ENCODE measurements at places on chromosomes 11 and 22. TPM values are rescaled to one million over a fixed set of nuclear protein-coding genes. Genes with fewer than 3 reads are reported as not detected.

DNA sequence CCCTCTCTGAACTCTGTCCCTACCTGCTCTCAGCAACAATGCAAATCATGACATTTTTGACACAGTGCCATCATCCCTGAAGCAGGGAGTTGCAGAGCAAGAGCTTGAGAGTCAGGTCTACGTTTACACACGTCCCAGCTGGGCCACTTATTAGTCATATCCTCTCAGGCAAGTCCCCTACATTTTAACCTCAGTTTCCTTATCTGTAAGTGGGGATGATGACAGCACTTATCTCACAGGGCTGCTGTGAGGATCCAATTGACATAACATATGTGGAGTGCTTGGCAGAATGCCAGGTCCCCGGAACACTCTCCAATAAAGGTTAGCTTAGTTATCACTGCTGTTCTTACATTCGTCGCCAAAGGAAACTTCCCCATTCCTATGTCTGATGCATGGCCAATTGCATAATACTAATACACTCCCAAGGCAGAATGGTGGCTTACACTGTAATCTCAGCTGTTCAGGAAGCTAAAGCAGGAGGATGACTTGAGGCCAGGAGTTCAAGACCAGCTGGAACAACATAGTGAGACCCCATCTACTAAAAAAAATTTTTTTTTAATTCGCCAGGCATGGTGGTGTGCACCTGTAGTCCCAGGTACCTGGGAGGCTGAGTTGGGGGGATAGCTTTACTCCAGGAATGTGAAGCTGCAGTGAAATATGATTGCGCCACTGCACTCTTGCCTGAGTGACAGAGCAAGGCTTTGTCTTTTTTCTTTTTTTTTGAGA is 16.6 kb downstream of the ASCC2 start:
- H3K27me3 ChIP-seq: no peaks in the 10 kb centered on the region
- H3K36me3 ChIP-seq: peaks cover 23% of the 10 kb centered on the region
- no peak overlapping the region for H3K27ac ChIP-seq
- DNase-seq: no peak

DNA sequence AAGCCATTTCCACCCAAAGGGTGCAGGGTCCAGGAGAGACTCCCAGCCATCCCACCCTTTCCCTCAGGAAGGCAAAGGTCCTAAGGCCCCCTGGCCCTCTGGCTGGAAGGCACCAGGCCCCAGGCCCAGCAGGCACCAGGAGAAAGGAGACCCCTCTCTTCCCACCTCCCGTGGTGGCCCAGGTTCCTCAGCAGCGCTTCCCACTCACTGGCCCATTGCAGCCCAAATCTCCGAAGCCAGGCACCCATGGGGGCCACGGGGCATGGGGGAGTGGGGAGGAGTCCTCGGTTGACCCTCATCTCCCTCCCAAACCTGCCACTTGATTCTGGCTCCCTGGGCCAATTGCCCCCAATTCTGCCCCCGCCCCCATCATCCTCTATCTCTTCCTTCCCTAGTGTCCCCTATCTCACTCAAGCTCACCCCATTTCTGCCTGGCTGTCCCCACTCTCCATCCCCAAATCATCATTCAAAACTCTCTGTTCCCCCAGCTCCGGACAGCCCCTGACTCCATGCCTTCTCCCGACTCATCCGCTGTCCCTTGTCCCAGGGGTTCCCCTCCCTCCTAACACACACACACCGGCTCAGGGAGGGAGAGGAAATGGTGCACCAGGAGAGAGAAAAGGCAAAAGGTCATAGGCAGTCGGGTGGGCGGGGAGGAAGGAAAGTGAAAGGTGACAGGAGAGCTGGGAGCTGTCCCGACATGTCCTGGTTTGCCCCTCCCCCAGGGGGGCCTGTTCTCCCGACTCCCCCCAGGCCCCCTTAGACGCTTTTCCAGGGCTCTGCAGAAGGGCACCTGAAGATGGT is 1.2 kb downstream of the LIF start:
- no peaks in the 10 kb centered on the region for H3K27me3 ChIP-seq
- peak overlapping the region; percentile 64 for H3K4me3 ChIP-seq
- H3K36me3 ChIP-seq: no peaks in the 10 kb centered on the region
- H3K27ac ChIP-seq: no peak overlapping the region
- no peaks in the 10 kb centered on the region for H3K4me1 ChIP-seq
- no peak for DNase-seq

GRCh38 chr11:131666617-131667016 is 296.2 kb downstream of the NTM start:
- H3K27ac ChIP-seq: no peak overlapping the region
- peaks cover 5% of the 10 kb centered on the region for H3K27me3 ChIP-seq
- no peaks in the 10 kb centered on the region for H3K4me1 ChIP-seq
- H3K4me3 ChIP-seq: no peak overlapping the region
- DNase-seq: no peak

DNA sequence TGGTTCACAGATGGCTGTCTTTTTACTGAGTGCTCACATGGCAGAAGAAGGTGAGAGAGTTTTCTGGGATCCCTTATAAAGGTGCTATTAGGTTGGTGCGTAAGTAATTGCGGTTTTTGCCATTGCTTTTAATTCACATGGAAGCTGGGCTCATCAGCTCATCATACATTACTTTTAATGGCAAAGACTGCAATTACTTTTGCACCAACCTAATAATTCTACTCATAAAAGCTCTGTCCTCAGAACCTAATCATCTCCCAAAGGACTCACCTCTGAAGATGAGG is 23.0 kb downstream of the RCN1 start:
- H3K4me1 ChIP-seq: no peaks in the 10 kb centered on the region
- no peak for DNase-seq
- peaks cover 6% of the 10 kb centered on the region for H3K27me3 ChIP-seq
- H3K27ac ChIP-seq: no peak overlapping the region
- no peaks in the 10 kb centered on the region for H3K36me3 ChIP-seq
- H3K4me3 ChIP-seq: no peak overlapping the region

GRCh38 chr11:115705200-115705599 is 201.0 kb upstream of the CADM1 start:
- no peaks in the 10 kb centered on the region for H3K4me1 ChIP-seq
- no peaks in the 10 kb centered on the region for H3K36me3 ChIP-seq
- peaks cover 8% of the 10 kb centered on the region for H3K27me3 ChIP-seq
- no peak overlapping the region for H3K4me3 ChIP-seq
- H3K27ac ChIP-seq: no peak overlapping the region
- no peak for DNase-seq

GRCh38 chr22:34808618-34809017 is 257.3 kb upstream of the ISX start:
- no peaks in the 10 kb centered on the region for H3K27me3 ChIP-seq
- H3K4me3 ChIP-seq: no peak overlapping the region
- no peaks in the 10 kb centered on the region for H3K36me3 ChIP-seq
- no peak overlapping the region for H3K27ac ChIP-seq
- no peaks in the 10 kb centered on the region for H3K4me1 ChIP-seq

DNA sequence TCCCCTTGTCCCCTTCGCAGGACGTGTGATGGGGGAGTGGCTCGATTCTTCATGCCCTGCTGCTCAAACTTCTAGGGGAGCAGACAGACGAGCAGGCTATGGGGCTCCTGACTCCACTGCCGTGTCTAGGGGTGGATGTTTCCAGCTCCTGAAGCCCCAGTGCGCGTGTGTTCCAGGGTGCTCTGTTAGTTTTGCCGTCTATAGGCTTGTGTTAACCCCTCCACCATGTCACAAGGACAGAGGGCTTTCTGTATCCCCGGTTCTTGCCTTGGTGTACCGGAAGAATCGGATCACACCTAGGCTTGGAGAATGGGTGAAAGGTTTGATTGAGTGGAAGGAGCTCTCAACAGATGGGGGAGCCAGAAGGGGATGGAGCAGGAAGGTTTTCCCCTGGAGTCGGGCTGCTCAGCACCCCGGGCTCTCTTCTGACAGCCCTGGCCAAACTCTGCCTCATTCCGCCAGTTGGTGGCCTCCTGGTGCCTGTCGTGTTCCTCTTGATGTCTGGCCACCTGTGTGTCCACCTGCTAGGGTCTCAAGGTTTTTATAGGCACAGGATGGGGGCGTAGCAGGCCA is 810.7 kb downstream of the BRD1 start:
- H3K4me3 ChIP-seq: no peak overlapping the region
- H3K27me3 ChIP-seq: no peaks in the 10 kb centered on the region
- no peaks in the 10 kb centered on the region for H3K4me1 ChIP-seq
- no peak overlapping the region for H3K27ac ChIP-seq
- H3K36me3 ChIP-seq: no peaks in the 10 kb centered on the region

GRCh38 chr22:47929073-47929472 is 1166.6 kb downstream of the TBC1D22A start:
- H3K27me3 ChIP-seq: peaks cover 27% of the 10 kb centered on the region
- H3K4me1 ChIP-seq: no peaks in the 10 kb centered on the region
- H3K4me3 ChIP-seq: no peak overlapping the region
- no peaks in the 10 kb centered on the region for H3K36me3 ChIP-seq

DNA sequence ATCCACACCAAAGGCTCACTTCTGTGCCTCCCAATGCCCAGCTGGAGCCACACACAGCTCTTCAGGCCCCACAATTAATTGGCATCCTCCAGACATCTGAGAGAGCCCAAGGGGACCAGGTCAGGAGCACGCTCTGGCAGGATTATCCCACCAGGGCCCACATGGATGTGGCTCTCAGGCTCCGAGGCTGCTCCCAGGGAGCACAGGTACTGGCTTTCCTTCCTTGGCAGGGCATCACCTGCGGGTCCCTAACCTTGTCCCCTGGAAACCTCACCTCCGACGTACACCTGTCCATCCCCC is 54.3 kb downstream of the CD6 start:
- no peaks in the 10 kb centered on the region for H3K27me3 ChIP-seq
- H3K36me3 ChIP-seq: no peaks in the 10 kb centered on the region
- DNase-seq: no peak
- peak overlapping the region; percentile 92 for H3K27ac ChIP-seq
- peak overlapping the region; percentile 29 for H3K4me3 ChIP-seq
- peaks cover 63% of the 10 kb centered on the region for H3K4me1 ChIP-seq

- no peaks in the 10 kb centered on the region for H3K27me3 ChIP-seq
- H3K4me1 ChIP-seq: peaks cover 49% of the 10 kb centered on the region
- no peak overlapping the region for H3K4me3 ChIP-seq
- peaks cover 26% of the 10 kb centered on the region for H3K36me3 ChIP-seq
- DNase-seq: no peak
- no peak overlapping the region for H3K27ac ChIP-seq
Measured at GRCh38 chr22:20864186-20864908, 5.5 kb downstream of the SNAP29 start.

- no peak for DNase-seq
- no peak overlapping the region for H3K4me3 ChIP-seq
Measured at GRCh38 chr11:113465786-113466185, 9.4 kb downstream of the DRD2 start.

- DNase-seq: no peak
- no peaks in the 10 kb centered on the region for H3K36me3 ChIP-seq
- peaks cover 24% of the 10 kb centered on the region for H3K27me3 ChIP-seq
- H3K4me1 ChIP-seq: no peaks in the 10 kb centered on the region
- H3K4me3 ChIP-seq: no peak overlapping the region
Measured at GRCh38 chr11:11978792-11979487, 29.5 kb downstream of the DKK3 start.

DNA sequence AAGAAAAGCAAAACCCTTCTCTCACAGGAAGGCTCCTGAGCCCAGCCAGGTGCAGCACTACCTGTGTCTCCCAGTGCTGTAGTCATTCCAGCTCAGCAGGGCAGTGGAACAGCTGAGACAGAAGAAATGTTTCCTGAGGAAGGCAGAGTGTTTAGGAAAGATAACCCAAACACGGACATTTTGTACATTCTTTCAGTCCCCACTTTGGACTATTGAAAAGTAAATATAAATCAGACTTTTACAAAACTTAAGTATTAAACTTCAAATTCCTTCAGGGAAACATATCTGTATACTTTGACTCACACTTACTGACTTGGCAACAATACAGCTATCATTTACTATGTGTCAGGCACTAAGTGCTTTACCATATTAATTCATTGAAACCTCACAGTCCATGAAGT is 40.4 kb downstream of the RRAS2 start:
- DNase-seq: no peak
- peaks cover 26% of the 10 kb centered on the region for H3K4me1 ChIP-seq
- no peak overlapping the region for H3K27ac ChIP-seq
- H3K36me3 ChIP-seq: no peaks in the 10 kb centered on the region

DNA sequence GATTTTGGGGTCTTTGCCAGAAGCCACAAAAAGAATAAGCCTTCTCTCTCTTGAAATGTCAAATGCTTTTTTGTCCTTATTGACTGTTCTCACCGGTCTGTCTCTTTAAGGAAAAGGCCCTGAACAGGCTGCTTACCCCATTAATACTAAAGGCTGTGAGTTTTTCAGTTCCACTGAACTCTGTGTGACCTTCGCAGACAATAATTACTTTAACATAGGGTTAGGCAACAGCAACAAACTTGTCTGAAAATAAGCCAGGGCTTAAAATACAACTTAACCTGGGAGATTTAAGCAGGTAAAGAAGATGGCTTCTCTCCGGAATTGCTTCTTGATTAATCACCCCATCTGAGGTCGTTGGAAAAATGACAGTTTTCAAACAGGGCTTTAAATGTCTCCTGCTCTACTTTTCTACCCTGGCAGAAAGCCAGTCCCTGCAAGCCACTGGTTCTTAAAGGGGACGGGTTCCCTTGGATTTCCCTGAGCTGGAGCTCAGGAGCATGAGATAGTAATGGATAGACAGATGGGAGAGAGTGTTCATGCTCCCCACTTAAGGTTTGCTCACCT is 69.4 kb downstream of the ARL14EP start:
- no peak overlapping the region for H3K4me3 ChIP-seq
- H3K27me3 ChIP-seq: no peaks in the 10 kb centered on the region
- no peaks in the 10 kb centered on the region for H3K4me1 ChIP-seq
- no peaks in the 10 kb centered on the region for H3K36me3 ChIP-seq

DNA sequence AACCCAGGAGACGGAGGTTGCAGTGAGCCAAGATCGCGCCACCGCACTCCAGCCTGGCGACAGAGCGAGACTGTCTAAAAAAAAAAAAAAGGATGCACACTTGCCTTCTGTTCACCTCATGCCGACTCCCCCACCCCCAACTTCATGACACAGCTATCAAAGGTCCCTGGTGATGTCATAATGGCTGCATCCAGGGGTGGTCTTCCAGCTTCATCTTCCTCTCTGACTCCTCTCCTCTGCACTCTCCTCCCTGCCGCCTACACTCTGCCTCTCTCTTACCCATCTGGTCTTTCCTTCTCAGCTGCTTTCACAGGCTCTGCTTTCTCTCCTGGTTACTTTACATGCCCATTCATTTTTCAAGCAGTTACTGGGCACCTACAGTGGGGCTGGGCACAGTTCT is 16.4 kb upstream of the KDM2A start:
- H3K4me3 ChIP-seq: no peak overlapping the region
- no peak for DNase-seq
- H3K27ac ChIP-seq: no peak overlapping the region
- H3K36me3 ChIP-seq: no peaks in the 10 kb centered on the region
- no peaks in the 10 kb centered on the region for H3K27me3 ChIP-seq

VPREB3 gene
- total RNA-seq: 1.7 TPM

ALDH3B1 gene
- total RNA-seq: 0.42 TPM

SCGB1C1 gene
- total RNA-seq: not detected

OR4A15 gene
- not detected for total RNA-seq

All from T-cell (primary cell).